CD4-positive, alpha-beta T cell (primary cell): ENCODE measurements at places on chromosomes 7 and 10.

DNA sequence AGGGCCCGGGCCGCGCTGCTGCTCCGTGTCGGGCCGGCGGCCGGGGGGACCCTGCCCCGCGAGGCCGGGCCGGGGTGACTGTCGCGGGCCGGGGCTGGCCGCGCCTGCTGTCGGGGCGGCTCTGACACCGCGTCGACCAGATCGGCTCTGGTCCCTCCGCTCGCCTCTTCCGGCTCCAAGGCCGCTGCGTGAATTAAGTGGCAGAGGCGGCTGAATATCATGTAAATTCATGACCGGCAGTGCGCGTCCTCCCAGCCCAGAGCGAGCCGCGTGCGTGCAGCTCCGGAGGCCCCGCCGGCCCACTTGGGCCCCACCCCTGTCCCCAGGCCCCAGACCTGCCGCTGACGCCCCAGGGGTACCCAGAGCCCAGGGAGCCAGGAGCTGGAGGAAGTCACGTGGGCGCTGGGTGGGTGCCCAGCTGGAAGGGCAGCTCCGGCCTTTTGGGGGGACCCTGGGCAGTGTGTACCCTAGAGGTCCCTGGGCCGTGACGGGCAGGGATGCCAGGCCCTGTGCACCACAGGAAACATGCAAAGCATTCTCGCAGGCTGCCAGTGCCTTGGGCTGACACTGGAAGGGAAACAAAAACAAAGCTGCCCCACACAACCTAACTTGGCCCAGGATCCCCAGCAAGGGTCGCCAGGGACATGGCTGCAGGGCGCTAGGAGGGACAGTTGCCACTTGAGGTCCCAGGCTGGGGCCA is 584.0 kb upstream of the MKI67 start:
- no peak for DNase-seq

DNA sequence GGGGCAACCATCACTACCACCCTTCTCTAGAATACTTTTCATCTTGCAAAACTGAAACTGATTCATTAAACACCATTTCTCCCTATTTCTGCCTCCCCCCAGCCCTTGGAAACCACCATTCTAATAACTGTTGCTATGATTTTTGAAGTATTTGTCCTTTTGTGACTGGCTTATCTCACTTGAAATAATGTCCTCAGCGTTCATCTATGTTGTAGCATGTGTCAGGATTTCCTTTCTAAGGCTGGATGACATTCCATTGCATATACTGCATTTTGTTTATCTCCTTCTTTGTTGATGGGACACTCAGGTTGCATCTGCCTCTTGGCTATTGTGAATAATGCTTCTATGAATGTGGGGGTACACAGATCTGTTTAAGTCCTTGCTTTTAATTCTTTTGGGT is 327.6 kb upstream of the ZNF32 start:
- no peak for DNase-seq

GRCh38 chr7:103989200-103989784 is at the start of gene RELN:
TSS of gene RELN (minus strand) at chr7:103989658. CDS start at chr7:103989356, 302 bp downstream.
- DNase-seq = no peak

DNA sequence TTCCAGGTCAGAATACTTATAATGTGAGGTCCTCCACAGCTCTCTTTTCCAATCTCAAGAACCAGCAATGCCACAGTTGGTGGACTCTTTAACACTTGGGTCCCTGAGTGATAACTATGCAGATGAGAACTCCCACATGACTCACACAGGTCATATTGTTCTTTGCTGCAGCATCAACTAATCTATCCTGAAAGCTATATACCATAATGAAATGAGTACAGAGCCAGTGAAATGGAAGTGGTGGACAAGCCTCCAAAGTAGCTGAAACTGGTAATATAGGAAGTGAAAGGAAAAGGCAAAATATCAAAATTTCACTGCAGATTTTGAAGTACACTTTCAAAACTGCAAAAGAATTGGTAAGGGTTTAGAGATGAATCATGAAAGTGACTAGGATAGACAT is 45.6 kb downstream of the SORCS1 start:
- DNase-seq = no peak

DNA sequence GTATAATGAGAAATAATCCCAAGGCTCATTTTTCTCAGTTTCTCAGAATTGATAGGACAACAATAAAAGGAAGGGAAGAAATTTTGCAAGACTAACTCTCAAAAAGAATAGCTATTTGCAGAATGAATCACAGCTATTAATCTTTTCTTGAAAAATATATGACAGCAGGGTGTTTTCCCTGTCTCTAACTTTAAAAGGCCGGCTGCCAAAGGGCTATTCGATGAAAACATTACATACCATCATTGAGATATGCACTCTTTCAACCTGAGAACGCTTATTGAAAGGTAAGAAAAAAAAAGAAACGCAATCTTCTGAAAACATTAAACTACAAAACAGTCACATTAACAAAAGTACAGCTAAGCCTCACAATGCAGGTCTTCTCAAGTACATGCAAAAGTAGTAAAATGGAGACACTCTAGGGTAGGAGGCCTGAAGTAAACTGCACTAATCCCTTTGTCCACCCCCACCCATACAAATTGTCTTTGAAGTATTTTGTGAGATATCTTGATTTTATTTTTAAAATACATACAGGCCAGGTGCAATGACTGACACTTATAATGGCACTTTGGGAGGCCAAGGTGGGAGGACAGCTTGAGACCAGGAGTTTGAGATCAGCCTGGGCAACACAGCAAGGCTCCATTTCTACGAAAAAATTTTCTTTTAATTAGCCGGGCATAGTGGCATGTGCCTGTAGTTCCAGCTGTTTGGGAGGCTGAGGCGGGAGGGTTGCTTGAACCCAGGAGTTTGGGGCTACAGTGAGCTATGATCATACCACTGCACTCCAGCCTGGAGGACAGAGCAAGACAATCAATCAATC is 83.0 kb downstream of the PARD3 start:
- DNase-seq = no peak

- DNase-seq = no peak
Observed at GRCh38 chr7:85908051-85908450, 721.2 kb upstream of the SEMA3D start.

DNA sequence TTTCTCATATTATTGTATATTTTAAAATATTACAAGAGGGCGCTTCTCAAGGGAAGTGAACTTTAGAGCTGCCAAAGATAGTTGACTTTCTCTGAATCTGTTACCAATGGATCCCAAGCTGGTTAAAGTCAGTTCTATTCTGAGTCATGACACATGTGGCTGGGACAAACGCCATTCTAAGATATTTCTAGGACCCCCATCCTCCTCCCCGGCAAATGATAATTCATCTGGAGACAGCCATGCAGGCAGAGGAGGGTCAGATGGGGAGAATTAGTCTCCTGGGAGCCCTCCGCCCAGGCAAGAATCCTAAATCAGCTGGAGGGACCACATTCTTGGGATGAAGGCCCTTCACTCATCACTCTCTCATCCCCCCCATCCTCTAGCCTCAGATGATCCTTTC is 187.7 kb downstream of the GFRA1 start:
- no peak for DNase-seq

DNA sequence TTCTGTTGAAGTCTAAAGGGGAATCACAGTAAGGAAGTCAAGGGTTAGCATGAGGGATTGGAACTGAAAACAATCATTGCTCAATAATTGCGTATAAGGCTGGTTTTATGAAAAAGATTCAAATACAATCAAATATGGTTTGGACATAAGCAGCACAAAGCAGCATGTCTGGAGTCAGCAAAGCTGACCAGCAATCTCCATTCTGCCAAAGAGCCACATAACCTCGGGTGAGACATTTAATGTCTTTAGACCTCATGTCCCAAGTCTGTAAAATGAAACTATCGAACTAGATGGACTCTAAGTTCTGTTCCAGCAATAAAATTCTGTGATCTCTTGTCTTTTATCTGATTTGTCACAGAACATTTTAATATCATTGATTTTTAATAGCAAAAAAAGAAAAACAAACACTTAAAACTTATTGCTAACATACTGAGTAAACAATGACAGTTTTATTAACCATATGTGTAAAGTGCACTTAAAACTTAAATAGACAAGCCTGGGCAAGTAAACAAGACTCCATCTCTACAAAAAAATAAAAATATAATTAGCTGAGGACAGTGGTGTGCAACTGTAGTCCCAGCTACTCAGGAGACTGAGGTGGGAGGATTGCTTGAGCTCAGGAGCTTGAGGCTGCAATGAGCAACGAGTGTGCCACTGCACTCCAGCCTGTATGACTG is 217.0 kb downstream of the MAGI2 start:
- no peak for DNase-seq

- DNase-seq = no peak
Observed at GRCh38 chr7:107109955-107110354, 58.8 kb upstream of the HBP1 start.

DNA sequence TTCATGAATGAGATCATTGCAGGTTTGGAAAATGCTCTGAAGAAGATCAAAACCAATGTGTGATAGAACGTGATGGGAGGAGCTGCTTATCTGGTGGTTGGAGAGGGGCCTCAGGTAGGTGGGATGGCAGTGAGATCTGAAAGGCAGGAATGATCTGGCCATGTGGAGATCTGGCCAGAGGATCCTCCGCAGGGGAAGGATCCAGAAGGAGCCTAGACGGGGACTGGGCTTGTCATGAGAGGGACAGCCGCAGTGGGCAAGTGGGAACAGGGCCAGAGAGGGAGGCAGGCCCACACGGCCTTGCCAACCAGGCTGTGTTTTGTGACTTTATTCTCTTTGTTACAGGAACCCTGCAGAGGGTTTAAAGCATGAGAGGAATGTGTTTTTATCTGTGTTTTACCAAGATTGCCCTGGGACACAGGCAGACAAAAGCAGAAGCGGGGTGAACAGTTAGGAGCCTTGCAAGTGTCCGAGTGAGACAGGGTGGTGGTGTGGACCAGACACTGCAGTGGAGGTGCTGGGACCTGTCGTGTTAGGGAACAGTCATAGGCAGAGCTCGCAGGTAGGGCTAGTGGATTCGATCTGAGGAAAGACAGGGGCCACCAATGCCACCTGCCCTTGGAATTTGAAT is 66.6 kb downstream of the TLL2 start:
- DNase-seq = no peak

- DNase-seq = no peak
Observed at GRCh38 chr10:123013456-123014419, 4.9 kb downstream of the ACADSB start.

- no peak for DNase-seq
Observed at GRCh38 chr7:1729183-1729582, 59.1 kb downstream of the ELFN1 start.

GRCh38 chr7:49797987-49798660 is 24.7 kb downstream of the VWC2 start:
- no peak for DNase-seq

DNA sequence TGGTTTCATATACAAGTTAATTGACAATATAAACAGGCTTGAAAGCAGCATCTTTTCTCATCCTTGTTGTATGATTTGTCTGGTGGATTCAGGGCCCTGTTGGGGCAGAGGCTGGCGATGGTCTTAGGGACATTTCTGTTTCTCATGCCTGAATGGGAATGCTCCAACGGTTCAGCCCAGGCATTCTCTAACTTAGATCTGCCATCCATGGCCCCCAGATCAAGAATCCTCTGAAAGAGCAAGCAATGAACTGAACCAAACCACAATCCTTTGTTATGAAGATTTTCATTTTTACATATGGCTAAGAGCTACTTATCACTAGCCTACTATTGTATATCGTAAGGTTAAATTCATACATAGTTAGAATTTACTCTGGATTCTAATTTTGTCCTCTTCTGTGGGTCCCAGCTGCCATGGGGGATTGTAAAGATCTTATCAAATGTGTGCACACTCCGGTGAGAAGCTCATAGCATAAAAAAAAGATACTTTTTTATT is 163.9 kb downstream of the COBL start:
- DNase-seq = no peak
